Epithelial cell of proximal tubule (primary cell): ENCODE measurements at places on chromosomes 5 and 9.
A peak's percentile ranks its signal among the peaks of the same experiment; 100 is the strongest.

DNA sequence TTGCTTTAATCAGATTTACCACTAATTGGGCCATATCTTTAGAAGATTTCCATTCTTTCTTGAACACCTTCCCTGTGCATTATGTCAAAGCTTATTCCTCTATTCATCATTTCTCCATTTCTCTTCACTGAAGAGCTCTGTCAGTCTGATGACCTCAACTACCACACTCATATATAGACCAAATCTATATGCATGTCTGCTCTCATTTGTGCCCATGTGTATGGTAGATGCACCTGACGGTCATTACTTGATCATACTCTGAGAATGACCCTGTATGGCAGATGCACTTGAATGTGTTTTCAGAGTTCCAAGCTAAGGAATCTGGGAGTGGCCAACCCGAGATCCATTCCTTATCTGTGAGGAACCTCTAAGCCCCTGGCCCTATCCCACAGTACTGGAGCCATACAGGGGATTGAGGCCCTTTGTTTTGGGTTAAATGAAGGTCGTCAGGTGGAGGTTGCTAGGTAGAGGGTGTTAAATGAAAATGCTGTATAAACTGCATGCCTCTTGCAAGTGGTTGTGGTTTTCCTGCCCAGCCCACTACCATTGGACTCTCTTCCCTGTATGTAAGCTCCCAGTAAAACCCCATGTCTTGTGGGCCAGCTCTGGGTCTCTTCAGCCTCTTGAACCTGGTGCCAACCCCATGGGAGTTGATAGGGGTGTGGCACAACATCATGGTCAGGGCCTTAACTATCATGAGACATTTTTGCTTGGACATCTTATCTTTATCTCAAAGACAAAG is 229.5 kb downstream of the KIAA0825 start:
- no peak for DNase-seq

- no peak for DNase-seq
Observed at GRCh38 chr9:73995836-73996235, 501.3 kb upstream of the RORB start.

DNA sequence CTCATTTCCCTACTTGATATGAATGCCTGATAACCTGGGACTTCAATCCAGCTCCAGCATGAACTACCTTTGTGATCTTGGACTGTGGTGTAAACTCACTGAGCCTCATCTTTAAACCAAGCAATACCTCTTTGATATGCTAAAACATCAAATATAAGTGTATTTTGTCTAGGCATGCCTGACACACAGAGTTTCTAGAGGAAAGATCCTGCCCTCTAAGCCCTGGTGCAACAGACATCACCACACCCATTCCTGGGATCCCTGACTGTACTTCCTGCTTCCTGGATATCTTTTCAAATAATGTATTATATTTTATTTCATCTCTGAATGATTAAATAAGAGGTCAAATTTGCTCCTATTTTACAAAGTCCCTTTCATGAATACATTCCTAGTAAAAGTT is 55.8 kb downstream of the ANXA2R start:
- no peak for DNase-seq

DNA sequence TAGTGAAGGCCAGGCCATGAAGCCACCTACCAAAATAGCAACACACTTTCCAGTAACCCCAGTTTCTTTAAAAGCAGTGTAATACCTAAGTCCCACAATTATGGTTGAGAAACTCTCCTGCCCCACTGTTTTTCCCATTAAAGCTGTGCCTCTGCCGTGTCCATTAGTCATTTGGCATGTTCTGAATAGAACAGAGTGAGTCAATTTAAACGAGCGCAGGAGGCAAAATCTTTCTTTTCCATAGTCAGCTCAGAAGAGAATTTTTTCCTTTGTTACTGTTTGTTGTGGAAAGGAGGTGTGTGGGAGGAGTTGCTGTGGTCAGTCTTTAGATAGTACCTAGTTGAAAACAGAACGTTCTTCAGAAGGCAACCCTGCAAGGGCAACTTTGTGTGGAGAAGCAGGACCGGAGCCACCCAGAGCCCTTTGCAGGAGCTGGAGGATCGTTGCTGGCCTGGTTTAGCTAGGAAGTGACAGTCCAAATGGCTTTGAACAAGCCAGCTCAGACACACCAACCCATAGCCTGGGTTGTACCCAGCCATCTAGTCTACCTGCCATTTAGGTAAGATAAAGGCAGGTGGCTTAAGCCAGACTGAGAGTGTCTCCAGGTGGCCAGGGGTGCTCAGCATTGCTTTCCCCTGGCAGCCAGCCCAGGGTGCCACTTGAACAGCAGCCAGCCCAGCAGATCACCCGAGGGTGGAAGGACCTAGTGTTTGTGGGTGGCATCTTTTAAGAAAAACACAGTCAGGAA is 30.4 kb downstream of the GADD45G start:
- peak; percentile 15 for DNase-seq

- DNase-seq: no peak
Observed at GRCh38 chr5:5371005-5371404, 51.5 kb upstream of the ICE1 start.

GRCh38 chr5:164073081-164073480 is 567.7 kb downstream of the MAT2B start:
- no peak for DNase-seq

DNA sequence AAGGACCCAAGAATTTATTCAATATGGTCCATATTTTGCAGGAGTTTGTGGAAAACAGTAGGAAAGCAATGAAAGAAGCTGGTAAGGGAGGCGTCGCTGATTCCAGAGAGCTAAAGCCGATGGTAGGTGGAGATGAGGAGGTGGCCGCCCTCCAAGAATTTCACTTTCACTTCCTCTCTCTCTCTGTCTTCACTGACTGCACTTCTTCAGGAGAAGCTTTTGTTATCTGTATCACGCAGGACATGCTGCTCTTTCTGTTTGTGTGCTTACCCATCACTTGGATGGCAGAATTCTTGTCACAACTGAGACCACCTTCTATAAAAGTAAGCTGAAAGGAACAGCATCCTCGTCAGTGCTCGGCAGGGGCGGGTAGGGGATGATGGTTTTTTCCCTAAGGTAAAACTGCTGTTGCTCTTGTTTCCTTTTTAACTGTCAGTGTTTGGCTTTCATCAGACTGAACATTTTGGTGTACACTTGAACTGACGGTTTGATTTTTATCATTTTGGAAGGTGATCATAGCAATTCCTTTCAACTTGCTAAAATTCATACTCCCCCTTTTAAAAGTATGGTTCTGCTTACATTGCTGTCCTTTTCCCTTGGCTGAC is 62.4 kb upstream of the FSD1L start:
- no peak for DNase-seq

- DNase-seq: no peak
Observed at GRCh38 chr9:88174324-88174723, 36.0 kb upstream of the SPATA31C2 start.

- no peak for DNase-seq
Observed at GRCh38 chr5:10679336-10679988, 81.6 kb downstream of the DAP start.

GRCh38 chr5:133385346-133385745 is 227.0 kb downstream of the FSTL4 start:
- DNase-seq: no peak

GRCh38 chr9:71364186-71364955 is 242.9 kb upstream of the TRPM3 start:
- DNase-seq: no peak

DNA sequence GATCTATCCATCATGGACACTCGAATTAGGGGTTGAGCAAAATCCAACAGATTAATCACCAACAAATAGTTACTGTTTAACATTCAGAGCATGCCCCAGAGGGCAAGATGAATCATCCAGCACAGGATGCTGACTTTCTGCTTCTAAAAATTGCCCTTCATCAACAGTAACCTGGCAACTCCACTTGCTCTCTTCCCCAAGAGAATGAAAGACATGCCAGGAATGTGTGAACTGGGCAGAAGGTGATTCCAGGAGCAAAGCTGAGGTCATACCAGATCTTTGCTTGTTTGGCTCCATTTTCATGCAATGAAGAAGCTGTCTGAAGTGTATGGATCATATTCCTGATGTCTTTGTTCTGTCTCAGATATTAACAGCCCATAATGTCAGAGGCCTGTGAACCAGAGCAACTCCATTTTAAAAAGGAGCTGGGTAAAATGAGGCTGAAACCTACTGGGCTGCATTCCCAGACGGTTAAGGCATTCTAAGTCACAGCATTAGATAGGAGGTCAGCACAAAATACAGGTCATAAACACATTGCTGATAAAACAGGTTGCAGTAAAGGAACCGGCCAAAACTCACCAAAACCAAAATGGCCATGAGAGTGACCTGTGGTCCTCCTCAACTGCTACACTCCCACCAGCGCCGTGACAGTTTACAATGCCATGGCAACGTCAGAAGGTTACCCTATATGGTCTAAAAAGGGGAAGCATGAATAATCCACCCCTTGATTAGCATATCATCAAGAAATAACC is 2.5 kb upstream of the ZNF367 start:
- peak; percentile 99 for DNase-seq

- DNase-seq: peak; percentile 64
Observed at GRCh38 chr9:100277166-100277979, 75.4 kb downstream of the TEX10 start.

GRCh38 chr5:98845878-98846277 is 72.4 kb downstream of the RGMB start:
- DNase-seq: no peak

GRCh38 chr5:148839960-148840359 is 13.5 kb downstream of the ADRB2 start:
- no peak for DNase-seq

DNA sequence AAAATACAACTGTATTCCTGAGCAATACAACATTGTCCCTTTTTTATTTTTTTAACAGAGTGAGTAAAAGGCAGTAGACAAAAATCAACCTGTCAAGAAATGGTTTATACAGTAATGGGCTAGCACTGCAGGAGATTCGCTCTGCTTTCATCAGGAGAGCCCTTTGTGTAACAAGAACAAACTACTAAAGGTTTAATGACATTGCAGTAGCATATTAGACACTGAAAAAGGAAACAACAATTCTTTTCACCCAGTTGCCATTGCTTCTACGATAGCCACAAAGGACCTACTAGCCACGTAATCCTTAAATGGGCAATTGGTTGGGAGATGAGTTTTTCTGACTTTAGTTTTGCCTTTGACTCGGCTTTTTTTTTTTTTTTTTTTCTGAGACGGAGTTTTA is 319.8 kb upstream of the TRPM3 start:
- DNase-seq: no peak

DNA sequence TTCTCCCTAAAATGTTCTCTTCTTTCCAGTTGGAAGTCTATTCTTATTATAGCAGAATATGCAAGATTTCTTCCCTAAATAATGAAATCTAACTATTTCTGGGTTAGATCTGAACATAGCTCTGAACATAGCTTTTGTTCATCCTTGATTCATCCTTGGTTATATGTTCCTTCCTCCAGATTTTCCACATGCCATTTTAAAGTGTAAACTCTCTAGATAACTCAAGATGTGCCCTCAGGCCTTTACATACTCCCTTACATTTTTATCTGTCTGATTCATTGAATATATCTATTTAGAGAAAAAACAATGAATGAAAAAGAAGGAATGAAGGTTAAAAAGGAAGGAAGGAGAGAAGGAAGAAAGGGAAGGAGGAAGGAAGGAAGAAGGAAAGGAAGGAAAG is 100.9 kb downstream of the FBXO38 start:
- DNase-seq: no peak

DNA sequence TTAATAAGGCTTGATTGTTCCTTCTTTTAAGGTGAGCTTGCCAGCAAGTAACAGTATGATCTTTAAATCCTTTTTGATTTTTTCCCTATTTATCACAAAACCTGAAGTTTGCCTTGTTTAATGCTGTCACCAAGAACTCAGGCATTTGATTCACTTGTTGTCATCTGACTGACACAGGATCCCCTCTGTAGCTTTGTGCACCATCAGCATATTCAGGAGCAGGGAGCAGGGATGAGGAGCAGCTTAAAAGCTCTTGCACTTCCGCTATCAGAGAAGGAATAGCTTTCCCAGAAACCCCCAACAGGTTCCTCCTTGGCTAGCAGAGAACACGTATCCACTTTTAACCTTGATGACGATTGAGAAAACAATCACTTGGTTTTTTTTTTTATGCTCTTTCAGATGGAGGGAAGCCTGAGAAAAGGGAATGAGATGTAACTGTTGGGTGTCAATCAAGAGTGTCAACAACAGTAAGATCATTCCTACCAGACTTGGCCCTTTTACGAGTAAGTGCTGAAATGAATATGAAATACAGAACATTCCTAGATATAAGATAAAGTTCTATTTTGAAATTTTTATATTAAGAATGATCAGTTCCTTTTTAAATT is 433.1 kb upstream of the CDH18 start:
- no peak for DNase-seq

DNA sequence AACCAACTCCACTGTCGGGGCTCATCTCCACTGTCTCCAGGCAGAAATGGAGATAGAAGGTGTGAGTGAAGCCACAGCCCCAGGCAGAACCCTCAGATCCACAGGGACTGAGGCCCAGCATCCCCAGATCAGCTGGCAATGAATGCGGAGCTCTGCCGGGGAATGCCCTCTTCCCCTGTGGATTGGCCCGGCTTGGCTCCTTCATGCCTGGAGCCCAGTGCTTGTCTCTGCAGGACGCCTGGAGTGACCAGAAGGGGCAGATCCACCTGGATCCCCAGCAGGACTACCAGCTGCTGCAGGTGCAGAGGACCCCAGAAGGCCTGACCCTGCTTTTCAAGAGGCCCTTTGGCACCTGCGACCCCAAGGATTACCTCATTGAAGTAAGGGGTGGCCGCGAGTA is 3.5 kb downstream of the DBH start:
- DNase-seq: no peak

DNA sequence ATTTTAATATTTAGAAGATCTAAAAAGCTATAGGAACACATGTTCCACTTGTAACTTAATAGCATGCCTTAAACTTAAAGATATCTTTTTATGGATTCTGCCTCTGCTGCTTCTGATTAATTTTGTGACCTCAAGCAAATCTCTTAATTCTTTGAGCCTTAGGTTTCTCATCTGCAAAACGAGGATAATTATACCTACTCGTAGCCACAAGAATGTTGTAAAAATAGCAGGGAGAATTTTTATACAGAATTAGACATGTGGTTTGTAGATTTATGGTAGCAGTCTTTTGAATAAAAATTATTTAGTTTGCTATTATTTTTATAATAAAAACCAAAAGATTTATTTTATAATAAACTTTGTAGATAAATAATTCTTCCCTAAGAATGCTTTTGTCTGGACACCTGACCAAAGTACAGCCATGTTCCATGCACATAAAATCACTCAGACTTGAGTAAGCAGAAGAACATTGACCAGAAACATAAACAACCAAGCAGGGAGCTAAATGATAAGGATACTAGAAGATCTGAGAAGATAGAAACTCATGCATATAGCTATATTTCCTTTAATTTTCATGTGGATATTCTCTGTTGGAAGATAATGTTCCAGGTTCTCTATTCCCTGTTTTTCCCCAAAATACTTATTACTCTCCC is 18.5 kb downstream of the C9orf85 start:
- DNase-seq: no peak

- no peak for DNase-seq
Observed at GRCh38 chr5:6408627-6409446, 30.5 kb upstream of the MED10 start.
